ENCODE measurements at places on chromosomes 4 and X.

- no peak for DNase-seq
Measured at GRCh38 chrX:124540474-124540873, 194.1 kb downstream of the SH2D1A start.

GRCh38 chr4:54234497-54235205 lies 5.6 kb downstream of the PDGFRA start:
- DNase-seq = peak; percentile 81

DNA sequence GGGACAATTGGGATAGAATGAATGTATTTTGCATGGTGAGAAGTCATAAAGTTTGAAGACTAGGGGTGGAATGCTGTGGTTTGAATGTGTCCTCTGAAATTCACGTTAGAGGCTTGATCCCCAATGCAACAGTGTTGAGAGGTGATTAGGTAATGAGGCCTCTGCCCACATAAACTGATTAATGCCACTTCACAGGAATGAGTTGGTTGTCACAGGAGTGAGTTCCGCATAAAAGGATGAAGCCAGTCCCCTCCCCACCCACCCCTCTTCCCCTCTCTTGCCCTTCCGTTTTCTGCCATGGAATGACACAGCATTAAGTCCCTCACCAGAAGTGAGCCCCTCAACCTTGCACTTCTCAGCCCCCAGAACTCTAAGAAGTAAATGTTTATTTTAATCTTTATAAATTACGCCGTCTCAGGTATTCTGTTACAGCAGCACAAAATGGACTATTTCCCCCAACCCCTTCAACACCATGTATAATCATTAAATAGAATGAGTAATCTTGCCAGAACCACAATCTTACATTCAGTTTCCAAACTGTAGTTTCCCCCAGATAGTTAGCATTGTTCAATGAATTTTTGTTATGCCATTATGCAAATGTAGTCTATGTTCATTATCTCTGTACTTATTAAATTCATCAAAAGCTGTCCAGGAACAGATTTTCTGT lies 5.5 kb upstream of the MMAA start:
- no peak for DNase-seq

DNA sequence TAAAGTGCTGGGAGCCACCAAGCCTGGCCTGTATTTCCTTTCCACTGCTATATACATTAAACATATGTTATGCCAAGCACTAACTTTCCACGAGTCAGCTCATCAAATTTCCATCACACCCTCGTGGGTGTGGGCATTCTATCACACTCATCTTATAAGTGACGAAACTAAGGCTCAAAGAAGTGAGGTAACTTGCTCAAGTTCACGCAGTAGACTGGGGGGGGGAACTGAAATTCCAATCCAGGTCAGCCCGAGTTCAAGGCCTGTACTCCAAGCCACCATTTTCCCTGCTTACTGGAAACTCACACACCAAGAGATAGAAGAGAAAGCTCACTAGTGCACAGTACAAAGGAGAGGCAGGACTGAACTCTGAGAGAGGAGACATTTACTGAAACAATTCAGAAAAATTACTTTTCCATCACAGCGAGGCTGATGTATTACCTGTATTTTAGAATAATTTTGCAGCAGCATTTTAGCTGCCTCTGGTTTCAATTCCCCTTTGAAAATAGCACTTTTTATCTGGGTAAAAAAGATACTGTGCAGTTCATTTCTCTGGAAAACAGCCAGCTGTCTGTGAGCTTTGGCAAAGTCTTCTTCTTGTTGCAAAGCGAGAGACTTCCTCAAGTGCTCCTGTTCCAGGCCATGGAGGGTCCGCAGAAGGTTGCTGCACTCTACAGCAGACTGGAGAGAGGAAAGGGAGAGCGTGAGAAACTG lies 76.8 kb downstream of the EVC2 start:
- no peak for DNase-seq

- DNase-seq = no peak
Measured at GRCh38 chrX:148536961-148537360, 36.5 kb downstream of the AFF2 start.

DNA sequence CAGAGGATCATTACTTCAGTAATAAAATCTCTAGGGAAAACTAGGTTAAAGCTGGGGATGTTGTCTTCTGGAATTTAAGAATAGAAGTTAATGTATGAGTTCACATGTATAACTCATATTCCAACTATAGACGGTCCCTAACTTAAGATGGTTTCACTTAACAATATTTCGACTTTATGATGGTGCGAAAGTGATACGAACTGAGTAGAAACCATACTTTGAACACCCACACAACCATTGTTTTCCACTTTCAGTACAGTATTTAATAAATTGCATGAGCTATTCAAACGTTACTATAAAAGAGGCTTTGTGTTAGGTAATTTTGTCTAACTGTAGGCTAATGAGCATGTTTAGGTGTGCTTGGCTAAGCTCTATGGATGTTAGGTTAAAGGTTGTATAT lies 38.7 kb downstream of the CCSER1 start:
- DNase-seq = no peak

GRCh38 chr4:40448875-40449274 lies 113.7 kb downstream of the CHRNA9 start:
- no peak for DNase-seq
